ENCODE measurements at places on chromosomes 12 and 14.
A peak's percentile ranks its signal among the peaks of the same experiment; 100 is the strongest.

DNA sequence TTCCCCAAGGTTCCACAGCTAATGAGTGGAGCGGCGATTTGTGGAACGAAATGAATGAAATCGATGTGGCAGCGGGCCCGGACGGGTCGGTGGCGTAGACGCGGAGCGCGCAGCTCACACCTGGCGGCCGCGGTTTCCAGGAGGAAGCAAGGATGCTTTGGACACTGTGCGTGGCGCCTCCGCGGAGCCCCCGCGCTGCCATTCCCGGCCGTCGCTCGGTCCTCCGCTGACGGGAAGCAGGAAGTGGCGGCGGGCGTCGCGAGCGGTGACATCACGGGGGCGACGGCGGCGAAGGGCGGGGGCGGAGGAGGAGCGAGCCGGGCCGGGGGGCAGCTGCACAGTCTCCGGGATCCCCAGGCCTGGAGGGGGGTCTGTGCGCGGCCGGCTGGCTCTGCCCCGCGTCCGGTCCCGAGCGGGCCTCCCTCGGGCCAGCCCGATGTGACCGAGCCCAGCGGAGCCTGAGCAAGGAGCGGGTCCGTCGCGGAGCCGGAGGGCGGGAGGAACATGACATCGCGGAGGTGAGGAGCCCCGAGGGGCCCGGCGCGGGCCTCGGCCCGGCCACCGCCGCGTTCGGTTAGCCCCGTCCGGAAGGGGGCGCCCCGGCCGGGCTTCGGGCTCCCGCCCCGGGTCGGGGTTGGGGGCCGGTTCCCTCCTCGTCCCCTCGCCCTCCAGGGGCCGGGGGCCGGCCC is at the start of gene PTPN11:
TSS of gene PTPN11 (plus strand) at position 340 of the 689 bp plus-strand sequence. CDS start at position 505, 165 bp downstream.
- DNase-seq = peak; percentile 87

DNA sequence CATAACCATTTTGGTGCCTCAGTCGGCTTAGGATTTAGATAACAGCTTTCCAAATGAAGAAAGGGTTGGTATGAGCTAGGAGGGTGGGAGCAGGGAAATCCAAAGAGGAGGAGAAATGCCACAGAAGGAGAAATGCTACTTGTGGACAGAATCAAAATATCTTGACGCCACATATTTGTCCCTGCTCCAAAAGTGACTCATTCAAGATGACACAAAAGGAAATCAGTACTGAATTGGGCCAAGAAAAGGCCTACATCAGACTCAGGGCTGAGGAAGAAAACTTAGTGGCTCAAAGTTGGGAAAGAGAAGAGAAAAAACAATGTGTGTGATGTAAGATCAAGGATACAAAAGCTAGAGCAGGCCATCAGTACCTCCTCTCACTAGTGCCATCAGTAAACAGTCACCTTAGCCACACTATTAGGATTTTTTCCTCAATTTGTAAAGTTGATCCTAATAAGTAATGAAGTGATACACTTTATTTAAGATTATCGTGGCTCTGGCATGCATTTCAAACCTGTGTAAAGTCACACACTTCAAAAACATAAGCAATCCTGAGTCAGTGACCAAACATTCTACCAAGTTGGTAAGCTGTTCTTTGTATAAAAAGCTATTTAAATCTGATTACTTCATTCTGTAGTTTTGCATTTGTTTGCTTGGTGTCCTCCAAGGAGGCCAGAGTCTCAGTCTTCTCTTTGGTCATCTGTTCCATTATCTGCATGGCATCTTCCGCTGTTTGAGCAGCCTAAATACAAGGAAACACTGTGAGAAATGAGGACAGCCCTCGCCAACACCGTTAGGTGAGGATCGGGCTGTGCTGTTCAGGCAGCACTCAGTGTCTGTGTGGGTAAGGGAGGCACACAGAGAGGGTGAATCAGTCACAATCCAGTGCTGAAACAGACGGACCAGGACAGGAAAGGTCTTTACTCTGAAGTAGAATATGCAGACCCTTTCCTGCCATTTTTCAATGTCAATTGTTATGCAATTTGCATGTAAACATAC is 52.6 kb upstream of the VPS33A start:
- DNase-seq = no peak

- no peak for DNase-seq
Observed at GRCh38 chr14:61563162-61563511, 132.2 kb upstream of the HIF1A start.

DNA sequence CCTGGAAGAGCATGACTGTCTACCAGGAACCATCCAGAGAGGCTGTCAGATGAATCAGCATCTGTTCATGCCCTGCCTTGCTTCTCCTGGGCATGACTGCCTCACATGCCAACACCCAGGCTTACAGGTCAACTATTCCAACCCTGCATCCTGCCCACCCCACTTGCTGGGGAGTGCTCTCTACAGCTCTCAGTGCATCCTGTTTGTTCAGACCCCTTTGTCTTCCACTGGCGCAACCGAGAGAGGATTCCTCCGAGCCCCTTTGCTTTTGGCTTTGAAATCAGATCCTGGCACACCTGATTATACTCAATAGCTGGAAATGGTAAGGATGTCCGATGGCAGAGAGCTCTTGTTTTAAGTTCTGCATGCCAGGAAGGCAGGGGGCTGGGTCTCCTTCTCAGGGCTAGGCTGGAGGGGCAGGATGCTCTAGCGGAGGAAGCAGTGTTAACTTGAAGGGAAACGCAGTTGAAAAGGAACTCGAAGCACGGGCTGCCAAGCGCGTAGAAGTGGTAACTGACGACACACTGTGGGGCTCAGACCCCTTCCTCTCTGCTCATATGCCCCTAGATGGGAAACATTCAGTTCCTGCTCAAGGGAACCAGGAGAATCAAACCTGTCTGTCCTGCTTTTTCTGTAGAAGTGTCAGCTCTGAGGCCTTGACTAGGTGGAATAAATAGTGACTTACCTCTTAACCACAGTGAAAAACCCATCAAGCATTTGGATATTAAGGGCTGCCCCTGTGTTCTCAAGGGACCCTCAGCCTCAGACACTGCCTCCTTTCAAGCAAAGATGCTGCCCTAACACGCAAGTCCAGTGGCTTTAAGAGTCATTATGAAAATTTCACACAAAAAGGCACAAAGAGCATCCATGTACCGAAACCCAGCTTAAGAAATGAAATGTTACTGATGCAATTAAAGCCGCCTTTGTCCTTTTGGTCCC is 297.5 kb downstream of the ZFP36L1 start:
- peak; percentile 20 for DNase-seq

DNA sequence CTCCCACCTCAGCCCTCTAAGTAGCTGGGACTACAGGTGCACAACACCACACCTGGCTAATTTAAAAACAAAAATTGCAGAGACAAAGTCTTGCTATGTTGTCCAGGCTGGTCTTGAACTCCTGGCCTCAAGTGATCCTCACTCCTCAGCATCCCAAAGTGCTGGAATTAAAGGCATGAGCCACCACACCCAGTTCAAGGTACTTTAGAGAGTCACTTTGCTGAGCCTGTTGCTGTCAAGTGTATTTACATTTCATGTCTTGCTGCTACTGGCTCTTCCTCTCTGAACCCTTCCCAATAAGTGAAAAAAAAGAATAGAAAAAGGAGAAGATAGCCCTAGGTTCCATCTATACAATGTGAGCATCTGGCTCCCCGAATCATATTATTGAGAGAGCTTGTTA is 38.4 kb downstream of the SLCO1A2 start:
- DNase-seq = no peak

GRCh38 chr14:95132760-95133159 is 24.6 kb downstream of the DICER1 start:
- DNase-seq = no peak

GRCh38 chr14:87457720-87458119 is 535.3 kb downstream of the GALC start:
- no peak for DNase-seq

GRCh38 chr12:44674875-44675274 is 201.2 kb downstream of the NELL2 start:
- DNase-seq = no peak

GRCh38 chr14:32203928-32204357 is 874 bp upstream of the RNU6-8 start:
- no peak for DNase-seq

- no peak for DNase-seq
Observed at GRCh38 chr12:68028647-68029046, 39.4 kb downstream of the IFNG-AS1 start.

DNA sequence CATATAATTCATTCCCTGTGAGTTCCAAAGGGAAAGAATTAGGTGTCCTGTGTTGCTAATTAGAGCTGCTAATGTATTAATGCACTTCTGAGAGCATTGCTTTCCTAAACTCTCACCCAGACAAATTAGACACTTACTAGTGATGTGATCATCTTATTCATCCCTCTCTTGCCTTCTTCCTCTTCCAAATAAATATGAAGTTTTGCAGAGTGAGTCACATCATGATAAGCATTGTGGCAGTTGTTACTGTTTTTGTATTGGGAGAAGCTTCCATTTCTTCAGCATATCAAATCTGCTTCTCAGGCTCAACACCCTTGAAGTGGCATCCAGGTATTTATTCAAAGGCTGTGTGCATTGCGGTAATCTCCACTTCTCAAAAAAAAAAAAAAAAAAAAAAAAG is 37.3 kb upstream of the E2F7 start:
- DNase-seq = no peak

DNA sequence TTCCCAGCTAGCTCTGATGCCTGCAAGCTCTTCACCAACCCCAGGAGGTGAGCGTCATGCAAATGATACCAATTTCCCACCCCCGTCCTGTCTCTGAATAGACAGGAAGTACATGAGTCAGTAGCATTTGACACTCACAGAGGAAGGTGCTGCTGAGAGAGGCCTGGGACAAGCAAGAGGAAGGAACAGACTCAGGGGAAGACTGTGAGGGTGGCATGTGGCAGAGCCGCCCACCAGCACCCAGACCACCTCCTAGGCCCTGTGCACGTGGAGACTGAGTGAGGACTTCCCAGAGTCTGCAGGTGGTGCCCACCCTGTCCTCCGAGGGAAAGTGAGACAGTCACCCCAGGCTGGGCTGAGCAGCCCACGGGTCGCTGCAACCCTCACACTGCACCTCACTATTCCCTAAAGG is 199.5 kb upstream of the SFSWAP start:
- DNase-seq = peak; percentile 38

DNA sequence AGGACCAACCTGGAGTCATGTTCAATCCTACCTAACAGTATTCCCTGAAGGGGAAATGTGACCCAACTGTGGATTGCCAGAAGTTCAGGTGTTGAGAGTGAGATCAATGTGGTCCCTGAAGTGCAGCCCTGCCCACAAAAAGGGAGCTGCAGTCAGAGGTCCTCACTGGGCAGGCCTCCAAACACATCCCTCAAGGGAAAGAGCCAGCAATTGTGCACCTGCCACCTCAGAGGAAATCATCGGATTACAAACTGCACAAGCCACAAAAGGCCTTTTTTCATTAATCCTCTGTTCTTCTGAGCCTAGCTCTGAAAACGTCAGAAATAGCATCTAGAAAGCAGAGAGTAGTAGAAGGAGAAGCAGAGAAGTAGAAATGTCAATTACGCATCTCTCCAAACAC is 10.8 kb upstream of the MDM1 start:
- DNase-seq = no peak

All from T-cell (primary cell).